Epithelial cell of prostate (primary cell): ENCODE measurements at places on chromosomes 13 and 19.

DNA sequence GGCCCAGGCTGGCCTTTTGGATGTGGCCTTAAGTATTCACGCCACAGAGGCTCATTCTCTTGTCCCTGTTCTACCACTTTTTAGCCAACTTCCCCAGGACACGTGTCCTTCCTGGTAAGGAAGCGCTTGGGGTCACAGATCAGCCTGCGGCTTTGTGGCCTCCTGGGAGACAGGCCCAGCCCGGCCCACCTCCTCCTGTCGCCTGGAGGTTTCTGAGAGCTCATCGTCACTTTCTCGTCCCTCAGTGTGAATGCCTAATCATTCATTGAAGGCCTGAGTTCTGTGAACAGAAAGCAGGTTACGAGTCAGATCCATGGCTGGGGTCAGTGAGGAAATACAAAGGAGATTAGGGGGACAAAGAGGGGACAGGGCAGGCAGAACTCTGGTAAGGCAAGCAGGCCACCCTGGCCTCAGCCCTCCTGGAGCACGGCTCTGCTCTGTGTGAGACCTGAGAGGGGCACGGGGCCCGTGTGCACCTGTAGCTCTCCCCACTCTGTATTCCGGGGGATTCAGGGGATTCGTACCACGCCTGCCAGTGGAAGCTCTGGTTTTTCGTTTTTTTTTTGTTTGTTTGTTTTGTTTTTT is 38.6 kb upstream of the TSHZ3 start:
- no peak for DNase-seq

- DNase-seq = no peak
Observed at GRCh38 chr13:79456051-79456450, 24.9 kb upstream of the NDFIP2 start.

- DNase-seq = no peak
Observed at GRCh38 chr13:42836930-42837690, 55.7 kb downstream of the FAM216B start.

- peak; percentile 36 for DNase-seq
Observed at GRCh38 chr13:40671956-40672764, 5.7 kb upstream of the FOXO1 start.

DNA sequence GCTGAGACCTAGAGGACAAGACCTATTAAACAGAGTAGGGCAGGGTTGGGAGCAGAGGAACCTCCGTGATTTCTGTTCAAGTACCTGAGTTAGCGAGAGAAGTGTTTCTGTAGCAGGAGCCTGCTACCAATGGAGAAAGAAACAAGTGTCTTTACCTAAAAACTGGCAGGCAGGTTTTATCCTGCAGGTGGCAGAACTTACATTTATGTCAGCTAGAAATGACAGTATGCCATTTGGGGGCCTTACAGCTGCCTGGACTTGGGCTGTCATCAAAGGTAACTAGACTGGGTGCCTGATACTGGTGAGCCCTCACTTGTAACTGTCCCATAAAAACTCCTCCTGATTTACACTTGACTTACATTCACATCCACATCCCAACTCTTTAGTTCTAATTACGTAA is 185.3 kb upstream of the MIR17HG start:
- DNase-seq = no peak

DNA sequence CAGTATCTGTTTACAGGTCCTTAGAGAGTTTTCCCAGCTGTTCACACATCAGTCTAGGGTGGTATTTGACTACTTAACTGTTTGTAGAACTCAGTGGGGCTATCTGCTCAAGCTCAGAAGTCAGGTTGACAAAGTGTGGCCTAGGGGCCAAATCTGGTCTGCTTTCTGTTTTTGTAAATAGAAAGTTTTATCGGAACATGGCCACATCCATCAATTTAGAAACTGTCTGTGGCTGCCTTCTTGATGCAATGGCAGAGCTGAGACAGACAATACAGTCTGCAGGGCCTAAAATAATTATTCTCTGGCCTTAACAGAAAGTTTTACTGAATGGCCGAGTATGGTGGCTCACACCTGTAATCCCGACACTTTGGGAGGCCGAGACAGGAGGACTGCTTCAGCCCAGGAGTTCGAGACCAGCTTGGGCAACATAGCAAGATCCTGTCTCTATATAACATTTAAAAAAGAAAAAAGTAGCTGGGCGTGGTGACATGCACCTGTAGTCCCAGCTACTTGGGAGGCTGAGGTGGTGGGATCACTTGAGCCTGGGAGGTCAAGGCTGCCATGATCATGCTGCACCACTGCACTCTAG is 2.4 kb downstream of the SMG9 start:
- no peak for DNase-seq

DNA sequence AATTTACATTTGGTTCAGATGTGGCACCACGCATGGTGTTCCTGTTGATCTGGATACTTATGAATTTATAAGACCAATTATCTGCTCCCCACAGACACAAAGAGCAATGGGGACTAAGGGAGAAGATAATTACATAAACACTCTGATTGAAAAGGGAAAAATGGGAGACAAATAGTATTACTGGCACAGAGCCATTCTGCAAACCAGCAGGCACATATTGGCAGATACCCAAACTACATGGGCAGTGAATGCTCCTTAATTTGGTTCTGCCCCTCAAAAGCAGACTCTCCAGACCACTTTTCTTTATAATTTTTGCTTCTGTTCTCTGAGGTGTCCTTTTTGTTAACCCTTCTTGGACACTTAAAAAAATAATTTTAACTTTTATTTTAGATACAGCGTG is 1674.2 kb downstream of the PCDH9 start:
- DNase-seq = no peak

GRCh38 chr19:19637523-19638251 is 5.8 kb downstream of the GMIP start:
- DNase-seq = no peak

- no peak for DNase-seq
Observed at GRCh38 chr13:111046590-111047141, 68.4 kb upstream of the ARHGEF7 start.

- no peak for DNase-seq
Observed at GRCh38 chr19:39411832-39412099, 703 bp upstream of the PLEKHG2 start.

DNA sequence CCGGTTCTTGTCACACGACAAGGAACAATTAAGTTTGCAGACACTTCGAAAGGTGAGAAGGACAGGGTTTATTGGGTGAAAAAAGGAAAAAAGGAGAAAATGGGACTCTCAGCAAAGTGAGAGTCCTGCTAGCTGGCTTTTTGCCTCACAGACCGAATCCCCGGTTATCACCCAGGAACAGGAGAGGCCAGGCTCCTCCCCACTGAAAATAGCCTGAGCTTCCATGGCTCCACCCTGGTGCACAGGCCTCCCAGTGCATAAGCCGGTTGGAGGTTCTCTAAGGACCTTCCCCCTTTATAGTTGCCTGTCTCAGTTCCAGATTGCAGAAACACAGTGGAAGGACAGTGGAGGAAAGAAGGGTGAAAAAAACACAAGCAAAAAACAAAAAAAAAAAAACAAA is 571.7 kb downstream of the KCTD12 start:
- DNase-seq = no peak

GRCh38 chr13:41060724-41061074 is 610 bp upstream of the WBP4 start:
- no peak for DNase-seq

- peak; percentile 54 for DNase-seq
Observed at GRCh38 chr13:40384976-40385857, 281.2 kb downstream of the FOXO1 start.

DNA sequence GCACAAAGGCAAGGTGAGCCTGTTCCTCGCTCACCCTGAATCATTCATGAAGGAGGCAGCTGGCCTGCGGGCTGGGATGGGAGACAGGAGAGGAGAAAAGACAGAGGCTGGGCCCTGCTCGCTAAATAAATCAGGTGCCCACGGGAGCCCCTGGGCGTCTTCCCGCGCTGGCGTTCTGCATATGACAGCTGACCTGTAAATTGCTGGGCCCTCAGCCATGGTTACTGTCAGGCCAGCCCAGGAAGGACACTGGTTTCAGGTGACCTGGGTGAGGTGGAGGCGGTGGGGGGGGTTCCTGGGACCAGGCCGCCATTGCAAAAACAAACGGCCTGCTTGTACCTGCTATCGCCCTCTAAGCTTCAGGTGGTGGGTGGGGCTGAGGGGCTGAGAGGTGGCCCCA is 3.4 kb upstream of the PTBP1 start:
- no peak for DNase-seq

- no peak for DNase-seq
Observed at GRCh38 chr19:13556552-13556951, 50.3 kb upstream of the CACNA1A start.
